IPS DF 6.9 (cell line): ENCODE measurements at places on chromosomes 3 and 15.

DNA sequence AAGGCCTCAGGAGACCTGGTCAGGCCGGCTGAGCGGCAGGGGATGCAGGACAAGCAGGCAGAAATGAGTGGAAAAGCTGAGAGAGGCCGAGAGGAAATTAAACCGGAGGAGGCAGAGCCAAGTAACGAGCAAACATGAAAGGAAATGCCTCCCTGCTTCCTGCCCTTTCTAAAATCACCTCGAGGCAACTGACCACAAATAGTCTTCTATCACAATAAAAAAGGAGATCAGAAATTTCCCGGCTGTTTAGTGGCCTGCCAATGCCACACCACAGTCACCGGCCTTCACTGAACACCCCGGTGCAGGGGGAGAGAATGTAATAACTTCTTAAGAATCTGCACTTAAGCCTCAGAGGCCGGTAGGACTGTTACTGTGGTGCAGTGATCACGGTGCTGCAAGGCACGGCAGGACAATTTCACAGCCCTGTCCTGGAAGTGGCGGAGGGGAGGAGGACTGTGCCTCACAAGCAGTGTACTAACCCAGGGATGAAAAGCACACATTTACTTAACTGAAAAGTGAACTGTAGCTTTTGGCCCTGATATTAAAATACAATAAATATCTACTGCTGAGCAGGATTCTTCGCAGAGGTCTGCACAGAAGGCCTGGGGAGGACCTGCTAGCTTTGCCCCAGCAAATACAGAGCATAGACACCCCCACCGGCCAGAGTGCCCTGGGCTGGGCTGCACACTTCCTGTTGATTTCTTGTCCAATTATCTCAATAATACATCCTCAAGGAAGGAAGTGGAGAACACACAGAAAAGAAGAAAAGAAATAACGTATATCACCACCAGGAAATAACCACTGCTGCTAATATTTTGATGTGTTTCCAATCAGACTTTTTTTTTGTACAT lies 183.5 kb upstream of the NSMCE3 start:
- DNase-seq: no peak

DNA sequence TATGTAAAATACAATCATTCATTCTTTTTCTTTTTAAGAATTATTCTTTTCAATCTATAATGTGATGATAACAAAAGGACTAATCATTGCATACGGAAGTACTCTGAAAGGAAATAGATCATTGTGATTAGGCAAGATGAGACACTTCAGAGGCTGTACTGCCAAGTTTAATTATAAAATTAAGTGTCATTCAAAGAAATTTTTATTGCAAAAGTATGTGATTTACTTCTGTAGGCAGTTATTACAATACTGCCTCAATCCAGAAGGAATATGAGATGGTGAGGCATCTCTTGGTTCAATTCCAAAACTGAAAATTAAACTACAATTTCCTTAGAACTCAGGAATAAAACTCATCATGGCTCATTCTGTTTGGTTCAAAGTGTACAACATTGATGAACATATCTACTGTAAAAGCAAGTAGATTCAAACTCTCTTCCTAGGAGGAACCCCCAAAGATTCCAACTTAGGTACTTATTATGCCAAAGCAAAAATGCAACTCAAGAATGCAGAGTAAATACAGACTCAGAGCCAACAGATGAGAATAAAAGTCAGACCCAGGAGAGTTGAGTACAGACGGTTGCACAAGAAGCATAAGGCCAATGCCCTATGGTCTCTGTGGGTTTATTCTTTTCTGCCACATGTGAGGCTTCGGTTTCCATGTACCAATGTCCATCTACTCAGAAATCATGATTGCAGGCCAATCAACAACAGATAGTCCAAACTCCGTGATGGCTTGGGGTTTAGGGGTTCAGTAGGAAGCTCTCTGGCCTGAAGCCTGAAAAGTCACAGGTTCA lies 118.5 kb upstream of the WNT5A start:
- no peak for DNase-seq

DNA sequence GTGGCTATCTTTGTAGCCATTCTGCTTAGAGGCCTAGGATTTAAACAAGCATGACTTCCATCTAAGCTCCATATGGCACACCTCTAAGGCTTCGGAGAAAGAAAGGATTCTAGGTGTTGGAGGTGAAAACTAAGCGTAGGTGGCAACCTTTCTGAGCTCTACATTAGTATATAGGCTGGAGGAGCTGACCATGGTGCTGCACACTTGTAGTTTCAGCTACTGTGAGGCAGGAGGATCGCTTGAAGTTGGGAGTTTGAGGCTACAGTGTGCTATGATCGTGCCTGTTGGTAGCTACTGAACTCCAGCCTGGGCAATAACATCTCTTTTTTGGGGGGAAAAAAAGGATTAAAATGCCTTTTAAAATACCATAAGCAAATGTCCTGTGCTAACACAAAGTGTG lies 7.4 kb downstream of the EAF1 start:
- DNase-seq: no peak

GRCh38 chr15:51105430-51106016 lies 10.8 kb upstream of the TNFAIP8L3 start:
- no peak for DNase-seq

DNA sequence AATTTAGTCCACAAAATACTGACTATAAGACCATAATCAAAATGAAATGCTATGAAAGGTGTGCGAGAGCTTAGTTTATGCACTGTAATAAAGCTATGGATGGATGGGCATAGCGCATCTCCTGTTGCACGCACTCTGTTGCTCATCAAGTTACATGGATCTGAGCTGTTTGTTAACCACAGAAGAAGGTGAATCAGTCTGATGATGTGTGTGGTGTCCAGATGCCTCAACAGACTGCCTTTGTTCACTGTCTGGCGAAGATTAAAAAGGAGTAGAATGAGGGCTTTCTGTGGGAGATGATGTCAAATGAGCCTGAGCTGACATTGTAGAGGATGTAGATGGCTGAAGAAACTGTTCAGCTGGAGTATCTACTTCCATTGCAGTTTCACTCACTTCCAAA lies 36.1 kb downstream of the NSMCE3 start:
- DNase-seq: no peak

DNA sequence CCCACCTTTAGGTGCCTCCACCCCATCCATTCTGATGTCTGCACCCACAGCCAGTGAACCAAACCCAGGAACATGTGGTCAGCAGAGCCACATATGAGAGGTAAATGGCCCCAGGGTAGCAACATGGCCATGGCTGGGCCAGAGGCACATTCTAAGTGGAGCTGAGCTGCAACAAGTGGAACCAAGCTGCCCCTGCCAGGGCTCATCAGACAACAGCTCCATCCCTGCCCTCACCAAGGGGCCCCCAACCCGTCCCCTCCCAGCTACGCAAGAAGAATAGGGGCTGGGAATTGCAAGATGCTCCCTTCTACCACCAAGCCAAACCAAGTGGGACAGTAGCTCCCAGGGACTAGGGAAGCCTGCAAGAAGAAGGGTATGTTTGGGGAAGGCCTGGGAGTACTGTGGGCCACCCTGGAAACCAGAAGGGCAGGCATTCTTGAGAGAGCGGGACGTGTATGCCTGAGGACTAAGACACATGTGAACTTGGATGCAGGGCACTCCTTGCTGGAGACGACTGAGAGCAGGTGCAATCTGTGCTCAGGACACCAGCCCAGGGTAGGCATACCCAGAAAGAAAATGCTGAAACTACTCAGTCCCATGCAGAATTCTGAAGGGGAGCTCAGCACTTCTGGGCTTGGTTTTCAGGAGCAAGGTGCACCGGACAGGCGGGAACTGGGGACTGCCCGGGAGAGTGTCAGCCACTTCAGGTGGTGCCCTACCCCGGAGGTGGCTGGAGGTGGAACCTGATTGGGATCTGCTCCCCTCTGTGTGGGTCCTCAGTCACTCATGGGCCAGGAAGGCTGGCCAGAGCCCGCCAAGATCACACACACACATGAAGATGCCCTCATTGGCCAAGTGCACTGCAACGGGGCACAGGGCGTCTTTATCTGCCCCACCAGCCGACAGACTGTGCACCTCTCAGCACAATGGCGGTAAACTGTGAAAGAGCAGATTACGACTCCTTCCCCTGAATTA lies 9.5 kb downstream of the MYL3 start:
- no peak for DNase-seq

GRCh38 chr15:42915654-42916315 lies 4.8 kb downstream of the TTBK2 start:
- no peak for DNase-seq

DNA sequence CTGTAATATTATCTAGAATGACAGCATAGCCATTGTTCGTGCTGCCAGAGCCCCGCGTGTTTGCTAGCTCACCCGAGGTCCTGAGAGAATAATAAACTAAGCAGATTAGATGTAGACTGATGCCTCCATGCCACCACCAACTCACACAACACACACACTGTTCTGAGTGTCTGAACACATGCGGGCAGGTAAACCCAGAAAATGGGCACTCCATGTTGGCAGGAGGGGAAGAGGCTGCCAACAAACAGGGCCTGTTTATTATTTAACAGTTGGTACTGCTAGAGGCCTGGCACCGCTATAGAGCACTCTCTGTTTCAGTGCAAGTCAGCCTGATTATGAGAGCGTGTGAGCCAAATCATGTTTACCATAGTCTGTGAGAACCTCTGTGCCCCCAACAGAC lies 299.0 kb downstream of the ZBTB20 start:
- no peak for DNase-seq

DNA sequence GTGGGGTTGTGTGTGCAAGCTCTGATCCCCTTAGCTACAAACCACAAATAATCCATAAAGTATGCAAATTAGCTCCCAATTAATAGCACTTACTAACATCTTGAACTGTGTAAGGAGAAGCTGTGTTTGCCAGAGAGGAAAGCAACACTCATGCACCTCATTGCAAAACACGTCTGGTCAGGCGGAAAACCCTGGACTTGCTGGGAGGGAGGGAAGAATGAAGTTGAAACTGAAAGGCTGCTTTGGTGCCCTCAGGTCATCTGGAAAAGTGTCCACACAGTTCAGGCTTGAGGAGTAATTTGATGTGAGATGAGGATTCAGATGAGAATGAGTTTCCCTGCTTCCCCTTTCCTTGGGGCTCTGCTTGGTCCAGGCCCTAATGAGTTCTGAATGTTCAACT lies 185.5 kb upstream of the ANKRD28 start:
- DNase-seq: no peak

GRCh38 chr3:39849992-39850715 lies 40.7 kb downstream of the MYRIP start:
- DNase-seq: no peak

DNA sequence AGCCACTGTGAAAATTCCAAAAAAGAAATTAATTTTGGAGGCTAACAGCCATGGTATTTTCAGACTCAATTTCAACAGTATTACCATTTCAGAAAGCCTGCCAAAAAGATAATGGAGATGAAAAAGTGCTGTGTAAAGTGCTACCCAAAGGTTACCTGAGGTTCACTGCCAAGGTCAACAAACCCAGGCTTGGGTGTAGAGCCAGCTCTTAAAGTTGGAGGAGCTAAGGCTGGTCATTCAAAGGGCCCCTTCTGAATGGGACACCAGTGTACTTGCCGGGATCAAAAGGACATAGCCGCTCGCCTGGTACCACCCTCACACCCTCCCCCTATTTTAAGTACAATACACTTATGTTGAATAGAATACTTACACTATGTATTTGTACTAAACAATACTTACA lies 64.5 kb downstream of the ETV5 start:
- DNase-seq: no peak

- no peak for DNase-seq
Measured at GRCh38 chr3:134342259-134342658, 32.0 kb downstream of the AMOTL2 start.

DNA sequence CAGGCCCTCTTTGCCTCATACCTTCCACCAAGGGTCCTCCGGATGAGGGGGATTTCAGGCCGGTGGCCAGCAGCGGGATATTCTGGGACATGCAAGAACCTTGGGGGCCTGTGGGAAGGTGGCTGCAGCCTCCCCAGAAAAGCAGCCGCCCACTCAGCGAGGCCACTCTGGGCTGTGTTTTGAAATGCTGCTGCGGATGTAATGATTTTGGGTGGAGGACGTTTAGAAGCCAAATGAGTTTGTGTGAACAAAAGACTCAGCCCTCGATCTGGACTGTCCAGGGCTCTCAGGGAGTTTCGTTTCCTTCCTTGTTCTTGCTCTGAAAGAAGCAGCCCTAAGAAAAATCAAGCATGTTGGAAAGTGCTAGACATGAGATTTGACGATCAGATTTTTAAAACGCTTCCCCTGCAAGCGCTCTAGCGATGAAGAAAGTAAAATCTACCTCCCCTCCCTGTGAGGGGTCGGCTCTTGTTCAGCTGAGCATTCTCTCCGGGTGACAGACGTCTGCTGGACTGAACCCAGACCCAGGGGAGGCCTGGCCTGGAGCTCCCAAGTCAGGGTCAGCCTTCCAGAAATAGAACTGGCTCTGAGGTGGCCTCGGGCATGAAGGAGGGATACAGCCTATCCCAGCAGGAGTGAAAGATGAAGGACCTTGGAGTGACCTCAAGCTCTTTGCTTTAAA lies 12.9 kb downstream of the HEG1 start:
- no peak for DNase-seq
